ENCODE measurements at places on chromosomes 5 and 9. TPM values are rescaled to one million over a fixed set of nuclear protein-coding genes. Genes with fewer than 3 reads are reported as not detected.

- H3K36me3 ChIP-seq = no peaks in the 10 kb centered on the region
- H3K4me3 ChIP-seq = no peak overlapping the region
- H3K27me3 ChIP-seq = no peaks in the 10 kb centered on the region
- DNase-seq = no peak
Observed at GRCh38 chr5:89729623-89730301, 679.8 kb downstream of the CETN3 start.

DNA sequence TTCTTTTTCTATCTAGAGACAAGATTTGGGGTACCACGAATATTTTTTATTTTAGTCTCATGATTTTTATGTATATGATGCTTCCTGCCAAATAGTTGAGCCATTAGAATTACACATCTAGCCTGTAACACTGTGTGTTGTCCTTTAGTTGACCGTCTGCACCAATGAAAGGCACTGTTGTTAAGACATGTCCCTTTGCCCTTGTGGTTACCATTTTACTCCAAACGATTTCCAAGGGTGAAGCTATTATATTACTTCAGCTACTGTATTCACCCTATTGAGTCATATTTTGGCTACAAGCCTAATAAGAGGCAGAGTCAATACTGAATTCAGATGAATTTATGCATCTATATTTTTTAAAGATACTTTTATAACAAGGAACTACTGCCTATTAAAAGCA lies 207.6 kb downstream of the CETN3 start:
- no peak for DNase-seq
- no peak overlapping the region for H3K27ac ChIP-seq
- no peaks in the 10 kb centered on the region for H3K4me1 ChIP-seq
- H3K4me3 ChIP-seq = no peak overlapping the region
- no peaks in the 10 kb centered on the region for H3K36me3 ChIP-seq
- H3K27me3 ChIP-seq = peaks cover 14% of the 10 kb centered on the region

DNA sequence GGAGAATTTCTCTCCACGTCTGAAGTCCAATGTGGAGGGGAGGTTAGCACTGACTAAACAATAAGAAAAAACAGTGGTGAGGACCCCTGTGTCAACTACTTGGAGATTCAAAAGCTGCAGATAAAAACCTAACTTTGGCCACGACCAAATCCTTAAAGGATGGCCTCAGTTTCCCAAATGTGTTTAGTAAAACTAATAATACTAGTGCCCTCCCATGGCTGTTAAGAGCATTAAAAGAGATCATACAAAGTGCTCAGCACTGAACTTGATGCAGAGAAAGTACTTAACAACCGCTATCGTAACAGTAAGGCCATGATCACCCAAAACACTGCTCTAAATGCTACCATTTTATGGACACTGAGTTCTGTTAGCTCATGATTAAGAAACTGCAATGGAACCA lies 288.4 kb downstream of the EBF1 start:
- no peaks in the 10 kb centered on the region for H3K27me3 ChIP-seq
- peaks cover 51% of the 10 kb centered on the region for H3K36me3 ChIP-seq
- peak overlapping the region; percentile 89 for H3K27ac ChIP-seq
- no peak for DNase-seq
- H3K4me1 ChIP-seq = peaks cover 94% of the 10 kb centered on the region

- H3K4me3 ChIP-seq = no peak overlapping the region
- H3K27ac ChIP-seq = no peak overlapping the region
- DNase-seq = no peak
- H3K4me1 ChIP-seq = peaks cover 6% of the 10 kb centered on the region
- no peaks in the 10 kb centered on the region for H3K36me3 ChIP-seq
Observed at GRCh38 chr5:1885404-1885755, 2.7 kb upstream of the IRX4 start.

DNA sequence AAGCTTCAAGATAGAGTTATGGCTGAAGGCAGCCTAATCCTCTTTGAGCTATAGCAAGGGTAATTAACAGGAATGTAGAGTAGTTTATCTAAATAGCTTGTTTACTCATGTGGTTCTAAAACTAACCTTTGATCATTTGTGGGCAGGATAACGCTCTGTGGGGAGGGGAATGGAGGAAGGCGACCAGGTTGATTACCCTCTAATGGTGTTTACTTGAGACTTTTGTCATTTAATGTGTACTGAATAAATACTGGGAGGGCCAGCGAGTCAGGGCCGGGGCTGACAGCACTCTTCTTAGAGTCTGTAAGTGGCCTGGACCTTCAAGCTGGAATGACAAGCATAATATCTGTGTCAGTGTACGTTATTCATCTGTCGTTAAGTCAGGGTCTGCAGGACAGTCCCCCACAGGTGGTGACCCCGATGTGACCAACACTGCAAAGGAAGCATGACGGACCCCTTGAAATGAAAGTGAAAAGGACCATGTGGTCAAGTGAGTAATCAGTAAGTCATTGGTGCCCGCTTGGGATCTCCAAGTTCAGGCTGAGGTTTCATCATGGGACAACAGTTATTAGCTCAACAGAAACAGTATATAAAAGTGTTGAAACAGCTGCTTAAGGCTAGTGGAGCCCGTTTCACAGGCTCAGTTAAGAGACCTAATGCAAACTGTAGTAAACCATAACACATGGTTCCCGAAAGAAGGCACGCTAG lies 162.6 kb downstream of the CPLANE1 start:
- no peaks in the 10 kb centered on the region for H3K27me3 ChIP-seq
- H3K27ac ChIP-seq = no peak overlapping the region
- no peak overlapping the region for H3K4me3 ChIP-seq
- no peak for DNase-seq

DNA sequence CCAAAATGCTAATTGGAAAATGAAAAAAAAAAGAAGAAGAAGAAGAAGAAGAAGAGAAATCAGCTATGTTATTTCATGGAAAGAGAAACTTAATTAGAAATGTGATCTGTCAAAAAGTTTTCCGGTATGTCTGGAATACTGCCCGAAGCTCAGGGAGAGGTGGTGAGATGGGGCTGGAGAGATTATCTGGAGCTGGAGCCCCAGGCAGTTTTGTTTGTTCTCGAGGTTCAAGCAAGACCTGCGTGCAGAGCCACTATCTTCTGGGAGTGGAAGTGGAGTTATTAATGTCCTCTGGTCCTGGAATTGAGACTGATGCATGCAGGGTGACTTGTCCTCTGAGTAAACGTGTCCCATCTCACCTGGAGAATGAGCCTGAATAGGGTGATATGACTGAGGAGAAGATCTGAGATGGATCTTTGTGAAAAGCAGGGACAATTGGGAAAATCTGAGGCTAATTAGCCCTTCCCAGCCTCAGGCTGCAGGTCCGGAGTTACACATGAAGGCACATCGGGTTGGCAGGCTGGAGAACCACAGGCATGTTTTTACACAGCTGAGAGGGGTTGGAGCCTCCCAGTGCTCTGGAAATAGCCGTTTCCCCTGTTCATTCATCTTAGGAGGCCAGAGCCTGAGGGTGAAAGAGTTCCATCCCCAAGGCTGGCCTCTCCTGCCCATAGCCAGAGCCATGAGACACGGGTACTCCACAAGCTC lies 70.5 kb downstream of the OLFM1 start:
- peaks cover 14% of the 10 kb centered on the region for H3K27me3 ChIP-seq
- no peak overlapping the region for H3K4me3 ChIP-seq
- no peak overlapping the region for H3K27ac ChIP-seq
- DNase-seq = no peak

FBP2 gene
- not detected for total RNA-seq

TRPM3 gene
- not detected for total RNA-seq

F2R gene
- 0.20 TPM for total RNA-seq

PLCXD3 gene
- not detected for total RNA-seq
